T47D (cell line): ENCODE measurements at places on chromosomes 6 and 20.

DNA sequence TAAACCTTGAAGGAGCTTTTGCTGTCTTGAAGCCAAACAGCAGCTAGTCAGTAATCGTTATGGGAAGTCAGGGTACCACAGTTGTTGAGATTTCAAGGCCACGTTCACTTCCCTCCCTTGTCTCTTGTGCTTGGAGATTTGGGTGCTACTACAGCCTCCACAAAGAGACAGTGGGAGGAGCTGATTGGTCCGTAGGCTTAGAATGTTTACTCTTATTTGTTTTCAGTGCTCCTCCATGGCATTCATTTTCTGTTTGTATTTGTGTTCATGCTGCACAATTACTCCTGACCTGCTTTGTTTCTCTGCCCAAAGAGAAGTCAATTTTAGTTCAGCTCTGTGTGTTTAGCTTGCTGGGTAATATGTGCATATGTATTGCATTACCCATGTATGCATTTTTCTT is 147.7 kb downstream of the PRL start:
- peak; percentile 54 for DNase-seq

DNA sequence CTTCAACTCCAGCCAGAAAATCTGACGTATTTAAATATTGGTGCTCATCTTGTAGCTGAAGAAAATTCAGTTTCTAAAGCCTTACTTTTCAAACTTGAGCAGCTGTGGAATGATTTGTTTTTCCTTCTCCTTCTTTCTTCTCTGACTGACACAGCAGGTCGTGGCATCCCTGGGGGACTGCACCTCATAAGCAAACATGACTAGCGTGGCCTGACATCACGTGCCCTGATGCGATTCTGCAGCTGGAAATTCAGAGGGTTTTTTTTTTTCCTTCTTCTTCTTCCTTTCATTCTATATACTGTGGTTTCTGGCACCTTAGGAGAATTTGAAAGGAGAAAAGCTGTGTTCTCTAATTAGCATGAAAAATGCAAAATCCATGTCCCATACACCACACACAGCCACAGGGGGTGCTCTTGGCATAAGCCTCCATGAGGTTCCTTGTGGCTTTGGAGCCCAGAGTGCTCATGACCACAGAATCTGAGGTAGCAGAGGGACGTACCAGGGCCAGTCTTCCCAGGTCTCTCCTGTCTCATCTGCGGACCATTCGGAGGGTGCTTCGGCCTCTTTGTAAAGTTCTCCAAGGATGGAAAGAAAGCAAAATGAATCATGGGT is 258.5 kb upstream of the CDH4 start:
- DNase-seq = no peak

GRCh38 chr20:61799928-61800327 is 265.8 kb downstream of the TAF4 start:
- DNase-seq = no peak

DNA sequence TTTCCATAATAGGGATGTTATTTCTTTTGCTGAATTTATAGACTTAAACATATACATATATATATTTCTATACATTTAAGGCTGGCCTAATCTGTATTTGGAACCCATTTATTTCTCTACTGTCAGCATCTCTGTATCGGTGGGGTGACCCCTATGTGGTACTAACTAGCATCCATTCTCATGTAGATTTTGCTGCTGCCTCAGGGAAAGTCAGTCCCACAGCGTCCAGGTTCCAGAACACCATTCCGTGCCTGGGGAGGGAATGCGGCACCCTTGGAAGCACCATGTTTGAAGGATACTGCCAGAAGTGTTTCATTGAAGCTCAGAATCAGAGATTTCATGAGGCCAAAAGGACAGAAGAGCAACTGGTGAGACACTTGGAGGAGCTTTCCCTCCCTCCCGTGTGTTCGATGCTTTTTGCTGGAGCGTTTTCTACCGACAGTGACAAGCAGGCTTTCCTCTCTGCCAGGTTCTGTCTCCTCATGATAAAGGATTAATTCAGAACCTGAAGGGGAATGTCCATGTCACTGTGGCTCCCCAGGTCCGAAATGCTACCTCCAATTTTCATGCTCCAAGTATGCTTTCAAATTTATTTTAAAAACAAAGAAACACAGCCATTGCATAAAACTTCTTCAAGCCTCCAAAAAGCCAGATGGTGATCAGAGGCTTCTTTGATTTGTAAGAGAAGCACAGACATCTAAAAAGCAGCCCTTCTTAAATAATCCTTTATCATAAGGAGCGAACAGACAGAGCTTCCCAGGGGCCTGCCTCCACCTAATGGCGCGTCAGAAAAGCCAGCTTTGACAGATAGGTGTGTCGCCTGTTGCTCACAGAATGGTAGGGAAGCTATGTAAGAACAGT is 13.1 kb downstream of the TNFAIP3 start:
- DNase-seq = no peak

DNA sequence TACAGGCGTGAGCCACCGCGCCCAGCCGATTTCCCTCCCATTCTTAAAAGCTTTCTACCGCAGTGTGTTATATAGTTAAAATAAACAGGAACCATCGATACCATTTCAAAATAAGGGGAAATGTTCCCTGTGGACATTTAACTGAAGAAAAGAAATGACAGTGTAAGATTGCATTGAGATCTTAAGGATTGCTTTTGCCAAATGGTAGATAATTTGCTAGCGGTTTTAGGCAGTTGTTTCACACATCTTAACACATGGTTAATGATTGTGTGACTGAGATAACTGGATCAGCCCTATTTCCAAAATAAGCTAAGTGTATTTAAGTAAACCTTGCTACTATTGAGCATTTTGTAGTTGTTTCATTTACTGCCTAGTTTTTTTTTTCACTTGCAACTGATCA is 15.6 kb downstream of the STX16 start:
- DNase-seq = no peak

DNA sequence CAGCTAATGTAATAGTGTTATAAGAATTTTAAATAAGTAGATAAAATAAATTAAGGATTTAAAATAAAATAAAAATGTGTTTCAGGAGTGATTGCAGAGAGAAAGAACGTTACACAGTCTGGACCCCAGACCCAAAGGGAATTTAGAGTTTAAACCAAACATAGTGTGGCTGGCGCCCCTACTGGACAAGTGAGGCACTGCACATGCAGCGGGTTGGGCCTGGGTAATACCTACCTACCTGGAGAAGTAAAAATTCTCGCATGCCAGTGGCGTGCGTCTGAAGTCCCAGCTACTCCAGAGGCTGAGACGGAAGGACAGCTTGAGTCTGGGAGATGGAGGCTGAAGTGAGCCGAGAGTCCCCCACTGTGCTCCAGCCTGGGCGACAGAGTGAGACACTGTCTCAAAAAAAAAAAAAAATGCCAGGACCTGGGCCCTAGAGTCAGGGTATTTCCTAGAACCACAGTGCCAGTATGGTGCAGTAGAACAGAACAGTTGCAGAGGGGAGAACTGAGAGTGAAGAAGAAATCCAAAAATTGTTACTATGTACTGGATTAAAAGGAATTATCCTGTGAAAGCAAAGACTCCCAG is 71.4 kb upstream of the TCF21 start:
- DNase-seq = no peak

- DNase-seq = no peak
These were observed 205.2 kb downstream of the BMP7 start for GRCh38 chr20:57061051-57061900.

GRCh38 chr20:9276966-9277468 is 208.1 kb downstream of the PLCB4 start:
- DNase-seq = no peak

- DNase-seq = no peak
These were observed 39.9 kb upstream of the NKX2-4 start for GRCh38 chr20:21437248-21437647.

DNA sequence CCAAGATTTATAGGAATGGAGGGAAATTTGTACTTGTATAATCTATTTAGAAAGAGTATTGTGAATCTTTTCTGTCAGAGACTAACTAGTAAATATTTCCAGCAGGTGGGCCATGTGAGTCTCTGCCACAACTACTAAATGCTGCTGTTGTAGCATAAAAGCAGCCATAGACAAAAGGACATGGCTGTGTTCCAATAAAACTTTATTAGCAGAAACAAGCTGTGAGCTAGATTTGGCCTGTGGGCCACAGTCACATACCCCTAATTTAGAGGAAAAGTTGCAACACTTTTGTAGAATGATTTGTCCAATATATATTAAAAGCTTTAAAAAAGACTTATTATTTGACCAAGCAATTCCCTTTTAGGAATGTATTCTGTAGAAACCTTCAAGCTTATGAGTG is 207.2 kb downstream of the LMBRD1 start:
- DNase-seq = no peak

GRCh38 chr6:54655162-54655561 is 191.4 kb upstream of the FAM83B start:
- peak; percentile 7 for DNase-seq

DNA sequence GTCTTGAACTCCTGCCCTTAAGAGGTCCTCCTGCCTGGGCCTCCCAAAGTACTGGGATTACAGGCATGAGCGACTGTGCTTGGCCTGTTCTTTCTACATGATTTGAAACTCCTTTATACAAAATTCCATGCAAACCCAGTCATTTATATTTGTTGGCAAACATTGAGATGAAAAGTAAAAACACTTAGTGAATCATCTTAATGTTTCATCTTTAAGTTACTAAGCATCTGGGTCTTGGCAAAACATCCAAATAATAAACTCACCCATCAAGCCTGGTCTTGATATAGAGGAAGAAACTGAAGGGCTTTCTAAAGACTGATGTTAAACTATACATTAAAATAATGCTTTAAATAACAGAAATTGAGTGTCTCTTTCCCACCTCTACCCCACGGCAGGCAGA is 95.1 kb downstream of the FUT9 start:
- DNase-seq = no peak

DNA sequence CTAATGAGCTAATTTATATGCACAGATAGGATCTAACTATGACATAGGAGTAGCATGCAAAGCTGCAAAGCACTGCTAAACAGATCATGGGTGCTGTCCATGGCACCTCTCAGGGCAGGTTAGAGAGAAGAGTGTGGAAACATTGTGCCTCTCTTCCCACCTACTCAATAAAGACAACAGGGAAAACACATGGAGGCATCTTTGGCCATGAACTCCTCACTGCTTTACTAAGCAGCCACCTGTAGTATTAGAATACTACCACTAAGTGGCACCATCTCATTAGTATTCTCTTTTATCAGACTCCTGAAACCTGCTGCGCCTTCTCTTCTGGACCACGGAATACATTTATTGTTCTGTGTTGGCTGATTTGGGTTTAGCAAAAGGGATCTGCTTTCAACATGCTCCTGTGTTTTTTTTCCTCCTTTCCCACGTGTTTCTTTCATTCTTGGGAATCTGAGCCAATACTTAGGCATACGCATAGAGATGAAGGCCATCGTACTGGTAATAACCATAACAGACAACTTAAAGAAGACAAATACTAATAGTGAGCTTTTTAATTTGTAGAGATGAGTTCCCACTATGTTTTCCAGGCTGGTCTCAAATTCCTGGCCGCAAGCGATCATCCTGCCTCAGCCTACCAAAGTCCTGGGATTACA is 9.4 kb upstream of the HDDC2 start:
- peak; percentile 12 for DNase-seq

- DNase-seq = no peak
These were observed 534 bp upstream of the AKIRIN2 start for GRCh38 chr6:87702589-87702945.

- DNase-seq = peak; percentile 20
These were observed 607.1 kb downstream of the HDGFL1 start for GRCh38 chr6:23176471-23176870.

- DNase-seq = no peak
These were observed 32.6 kb downstream of the HDGFL1 start for GRCh38 chr6:22601984-22602383.

- DNase-seq = no peak
These were observed 155.5 kb upstream of the DST start for GRCh38 chr6:56798163-56798562.

DNA sequence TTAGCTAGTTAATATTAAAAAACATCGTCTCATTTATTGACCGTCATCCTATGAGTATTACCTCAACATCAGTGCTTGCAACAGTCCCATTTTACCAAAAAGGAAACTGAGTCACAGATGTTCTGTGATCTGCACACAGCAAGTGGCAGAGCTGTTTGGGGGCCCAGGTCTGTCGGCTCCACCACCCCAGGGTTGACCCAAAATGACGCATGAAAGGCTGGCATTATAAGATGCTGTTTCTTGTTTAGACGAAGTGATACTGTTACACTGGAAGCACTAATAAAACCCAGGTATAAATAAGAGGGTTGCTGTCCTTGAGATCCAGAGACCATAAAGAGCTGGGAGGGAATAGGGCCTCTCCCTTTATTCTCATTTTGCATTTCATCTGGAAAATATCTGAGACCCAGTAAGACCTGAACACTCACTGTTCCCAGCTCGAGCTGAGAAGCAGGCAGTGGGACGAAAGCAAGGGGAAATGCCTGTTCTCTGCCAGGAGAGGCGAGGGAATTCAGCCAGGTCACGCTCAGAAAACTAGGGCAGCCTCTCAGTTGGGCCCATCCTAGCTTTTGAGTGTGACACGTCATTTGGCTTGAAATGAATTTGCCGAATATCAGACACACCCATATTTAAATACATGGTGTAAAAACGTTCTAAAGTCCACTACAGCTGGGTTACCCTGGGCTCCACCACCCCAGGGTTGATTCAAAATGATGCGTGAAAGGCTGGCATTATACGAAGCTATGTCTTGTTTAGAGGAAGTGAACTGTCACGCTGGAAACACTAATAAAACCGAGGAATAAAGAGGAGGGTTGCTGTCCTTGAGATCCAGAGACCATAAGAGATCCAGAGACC is 1.4 kb upstream of the MICAL1 start:
- no peak for DNase-seq

DNA sequence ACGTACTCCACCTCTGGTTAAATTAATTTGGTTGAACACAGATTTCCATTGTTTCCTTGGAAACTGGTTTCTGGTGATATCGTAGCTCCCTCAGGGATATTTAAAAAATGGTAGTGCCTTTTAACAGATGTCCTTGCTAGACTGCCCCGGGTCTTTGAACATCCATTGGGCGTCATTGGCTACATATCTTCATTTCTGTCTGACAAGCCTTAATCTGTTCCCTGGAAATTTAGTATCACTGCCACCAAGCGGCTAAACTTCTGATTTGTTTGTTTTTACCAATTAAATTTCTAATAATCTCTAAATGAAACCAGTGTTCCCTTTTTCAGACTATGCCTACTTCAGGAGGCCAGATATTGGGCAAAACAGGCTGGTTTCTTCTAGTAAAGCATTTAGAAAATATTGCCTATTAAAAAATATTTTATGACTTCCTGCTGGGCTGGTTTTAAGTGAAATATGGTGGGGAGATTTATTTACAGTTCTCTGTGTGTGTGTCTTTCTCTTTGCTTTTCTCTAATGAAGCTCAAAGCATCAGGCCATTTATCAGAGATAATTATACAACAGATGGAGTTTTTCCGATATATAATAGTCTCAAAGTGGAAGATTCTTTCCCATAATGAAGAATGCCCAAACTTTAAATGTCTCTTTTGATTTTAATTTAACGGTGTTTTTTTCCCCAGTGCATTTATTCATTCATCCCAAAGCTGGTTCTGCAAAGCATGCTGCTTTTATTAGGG is 249.5 kb downstream of the ZFAND3 start:
- DNase-seq = no peak
